ENCODE measurements at places on chromosomes 2 and 18.

GRCh38 chr2:171214093-171214492 lies 53.4 kb upstream of the TLK1 start:
- DNase-seq = no peak

GRCh38 chr18:22047485-22047884 lies 121.9 kb upstream of the GATA6 start:
- no peak for DNase-seq

DNA sequence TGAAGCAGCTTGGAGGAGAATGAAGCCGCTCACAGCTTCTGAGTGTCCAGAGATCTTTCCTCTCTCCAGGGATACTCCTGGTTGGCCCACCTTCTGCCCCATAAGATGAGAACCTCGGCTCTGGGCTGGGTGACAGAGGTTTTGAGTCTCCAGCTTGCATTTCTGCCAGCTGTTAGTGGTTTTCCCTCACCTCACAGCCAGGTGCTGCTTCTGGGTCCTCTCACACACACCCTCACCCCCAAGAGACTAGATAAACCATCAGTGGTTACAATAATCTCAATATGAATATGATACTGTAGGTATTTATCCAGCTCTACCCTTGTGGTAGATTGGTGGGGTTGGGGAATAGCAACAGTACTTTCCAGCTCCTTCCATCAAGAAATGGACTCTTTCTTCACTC lies 161.7 kb upstream of the SIX3 start:
- no peak for DNase-seq

- DNase-seq = no peak
These were observed 82.8 kb downstream of the QPCT start for GRCh38 chr2:37427241-37427640.

DNA sequence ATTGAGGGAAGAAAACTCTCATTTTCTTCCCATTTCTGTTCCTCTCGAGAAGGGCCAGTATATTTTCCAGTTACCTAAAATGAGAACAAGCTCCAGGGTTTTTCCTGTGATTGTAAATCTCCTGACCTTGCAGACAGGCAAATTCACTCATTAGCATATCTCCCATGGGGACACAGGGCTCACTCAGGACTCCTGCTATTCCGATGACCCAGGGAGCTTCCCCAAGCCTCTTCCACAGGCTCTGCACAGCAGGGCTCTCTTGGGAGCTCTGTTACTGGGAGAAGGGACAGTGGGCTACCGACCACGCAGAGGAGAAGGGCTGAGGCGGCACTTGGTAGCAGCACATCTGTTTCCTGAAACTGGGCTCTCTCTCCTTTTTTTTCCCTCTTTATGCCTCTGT lies 135.2 kb upstream of the CAPN13 start:
- DNase-seq = no peak

GRCh38 chr2:223032187-223033142 lies 19.5 kb upstream of the KCNE4 start:
- no peak for DNase-seq

- DNase-seq = no peak
These were observed 105.0 kb upstream of the MAP3K20 start for GRCh38 chr2:172970660-172971059.

DNA sequence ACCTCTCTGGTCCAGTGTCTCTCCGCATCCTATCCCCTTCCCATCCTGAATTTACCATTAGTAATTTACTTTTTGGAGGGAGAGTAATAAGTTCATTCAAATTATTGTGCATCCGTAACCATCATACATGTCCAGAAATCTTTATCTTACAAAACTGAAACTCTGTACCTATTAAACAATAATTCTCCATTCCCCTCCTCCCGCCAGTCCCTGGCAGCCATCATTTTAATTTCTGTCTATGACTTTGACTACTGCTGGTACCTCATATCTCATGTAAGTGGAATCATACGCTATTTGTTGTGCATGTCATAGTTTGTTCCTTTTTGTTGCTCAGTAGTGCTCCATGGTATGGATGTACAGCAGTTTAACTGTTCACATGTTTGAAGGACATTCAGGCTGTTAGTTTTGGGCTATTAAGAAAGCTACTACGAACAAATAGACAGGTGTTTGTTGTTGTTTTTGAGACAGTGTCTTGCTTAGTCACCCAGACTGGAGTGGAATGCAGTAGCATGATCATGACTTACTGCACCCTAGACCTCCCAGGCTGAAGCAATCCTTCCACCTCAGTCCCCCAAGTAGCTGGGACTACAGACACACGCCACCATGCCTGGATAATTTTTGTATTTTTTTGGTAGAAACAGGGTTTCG lies 2.0 kb downstream of the LIMS1 start:
- no peak for DNase-seq

DNA sequence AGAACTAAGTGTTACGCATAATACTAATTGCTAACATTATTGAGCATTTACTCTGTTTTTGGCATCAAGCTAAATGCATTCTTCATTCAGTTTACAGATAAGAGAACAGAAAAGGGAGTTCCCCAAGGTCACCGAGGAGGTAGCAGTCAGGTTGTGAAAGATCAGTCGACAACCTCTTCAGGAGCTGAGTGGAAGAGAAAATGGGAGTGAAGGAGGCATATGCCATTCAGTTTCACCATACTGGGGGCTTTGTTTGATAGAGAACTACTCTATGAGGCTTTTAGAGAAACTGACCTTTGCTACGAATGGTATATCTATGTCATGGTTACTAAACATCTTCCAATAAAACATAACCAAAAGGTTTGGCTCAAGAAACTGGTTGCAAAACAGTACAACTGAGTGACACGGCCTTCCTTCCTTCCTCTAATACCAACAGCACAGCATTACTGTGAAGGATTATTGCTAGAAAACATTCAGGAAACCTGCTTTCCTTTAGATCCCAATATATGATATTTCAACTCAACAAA lies 112.1 kb downstream of the RBMS1 start:
- no peak for DNase-seq

GRCh38 chr18:24757134-24757533 lies 296.7 kb downstream of the HRH4 start:
- no peak for DNase-seq

DNA sequence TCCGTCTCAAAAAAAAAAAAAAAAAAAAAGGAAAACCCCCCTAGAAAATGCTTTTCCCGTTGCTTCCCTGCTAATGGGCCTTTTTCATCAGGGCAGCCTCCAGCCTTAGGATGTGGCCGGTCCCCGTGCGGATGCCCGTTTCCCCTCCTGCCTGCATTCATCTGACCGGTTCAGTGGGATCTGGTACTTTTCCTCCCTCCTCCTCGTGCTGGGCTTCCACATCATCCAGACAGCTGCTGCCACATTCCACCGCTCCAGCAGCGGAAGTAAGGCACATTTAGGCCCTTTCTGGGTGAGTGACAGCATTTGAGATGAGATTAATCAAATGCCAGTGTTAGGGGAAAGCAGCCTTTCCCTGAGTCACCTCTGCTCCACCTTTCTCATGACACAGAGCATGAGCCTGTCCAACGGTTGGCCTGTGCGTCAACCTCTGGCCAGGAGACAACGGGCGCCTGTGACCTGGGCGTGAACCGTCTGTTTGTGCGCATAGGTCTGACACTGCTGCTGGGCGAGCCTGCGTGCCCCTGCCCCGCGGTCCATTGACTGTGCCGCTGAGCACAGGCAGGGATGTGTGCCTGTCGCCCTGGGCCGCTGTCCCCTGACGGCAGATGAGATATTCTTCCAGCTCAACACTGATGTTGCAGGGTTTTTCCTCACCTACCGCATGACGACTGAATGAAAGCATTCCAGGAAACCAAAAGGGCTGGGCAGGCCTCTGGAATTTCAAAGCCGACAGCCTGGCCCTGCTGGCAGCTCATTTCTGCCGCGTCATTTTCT lies 174.0 kb downstream of the TGIF1 start:
- DNase-seq = peak; percentile 84

- DNase-seq = no peak
These were observed 1.2 kb downstream of the PJVK start for GRCh38 chr2:178452334-178452733.

DNA sequence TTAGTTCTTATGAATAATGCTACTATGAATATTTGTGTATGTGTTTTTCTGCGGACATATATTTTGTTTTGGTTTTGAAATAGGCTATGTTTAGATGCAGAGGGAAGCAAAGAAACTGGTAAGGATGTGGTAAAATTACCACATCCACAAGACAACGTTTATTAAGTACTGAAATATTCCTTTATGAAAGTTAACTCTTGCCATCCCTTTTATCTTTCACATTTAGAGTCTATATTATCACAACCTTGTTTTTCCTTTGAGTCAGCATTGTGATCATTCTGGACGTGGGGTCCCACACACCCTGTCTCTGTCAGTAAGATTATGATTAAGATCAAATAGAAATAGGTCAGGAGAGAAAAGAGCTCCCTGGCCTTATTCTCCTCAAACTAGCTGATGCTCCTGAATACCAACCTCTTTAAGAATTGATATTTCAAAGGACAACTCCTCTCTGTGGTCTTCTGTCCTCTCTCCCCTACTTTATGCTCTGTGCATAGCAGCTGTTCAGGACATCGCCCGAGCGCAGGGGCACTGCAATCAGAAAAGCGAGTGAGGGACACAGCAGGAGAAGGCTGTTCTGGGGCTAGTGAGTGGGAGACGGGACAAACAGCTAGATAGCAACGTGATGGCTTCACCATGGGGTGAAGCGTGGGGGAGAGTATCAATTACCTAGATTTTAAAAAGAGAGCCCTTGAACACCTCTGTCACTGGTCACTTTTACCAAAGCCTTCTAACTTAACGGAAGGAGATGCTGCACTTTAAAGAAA lies 12.2 kb downstream of the METAP1D start:
- no peak for DNase-seq
